ENCODE measurements at places on chromosomes 2 and 18. TPM values are rescaled to one million over a fixed set of nuclear protein-coding genes. Genes with fewer than 3 reads are reported as not detected.

The REG3A gene
- not detected for polyA plus RNA-seq

The ZNF396 gene
- polyA plus RNA-seq: 0.94 TPM

The HES6 gene
- 6.1 TPM for polyA plus RNA-seq

The UGT1A10 gene
- polyA plus RNA-seq: not detected

The TUBB8B gene
- polyA plus RNA-seq: not detected
